ENCODE measurements at places on chromosomes 13 and 19.

DNA sequence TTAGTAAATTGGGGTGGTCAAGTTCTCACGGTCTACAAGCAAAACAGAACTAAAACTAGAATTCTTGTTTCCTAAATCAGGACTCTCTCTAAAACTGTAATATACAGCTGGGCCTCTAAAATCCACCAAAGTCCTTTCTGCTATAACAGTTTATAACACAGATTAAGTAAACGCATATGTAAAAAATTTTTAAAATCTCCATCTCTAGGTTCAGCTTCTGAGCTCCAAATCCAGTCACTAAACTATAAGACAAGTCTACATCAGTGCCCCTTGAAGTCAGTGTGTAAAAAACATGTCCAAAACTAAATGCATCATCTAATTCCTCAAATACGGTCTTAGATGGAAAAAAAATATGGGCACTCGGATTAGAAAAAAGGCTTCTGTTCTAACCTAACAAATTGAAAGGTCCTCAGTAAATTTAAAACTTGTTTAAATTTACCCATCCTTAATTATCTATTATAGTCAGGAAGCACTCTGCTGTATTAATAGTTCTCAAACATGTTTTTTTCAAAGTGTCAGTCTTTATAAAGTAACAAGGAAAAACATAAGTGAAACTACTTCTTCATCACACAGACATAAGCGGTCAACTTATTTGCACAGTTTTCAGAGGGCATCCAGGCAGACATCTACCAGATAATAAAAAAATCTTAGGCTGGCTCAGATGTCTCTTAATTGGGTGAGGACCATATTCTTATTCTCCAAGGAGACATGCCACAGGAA is 33.6 kb downstream of the ELF1 start:
- no peak for DNase-seq

- DNase-seq, result no peak
These were observed 11.4 kb upstream of the KRTDAP start for GRCh38 chr19:35501684-35502083.

GRCh38 chr13:88585861-88586260 is 914.7 kb downstream of the SLITRK5 start:
- no peak for DNase-seq

- no peak for DNase-seq
These were observed 2.8 kb downstream of the GRIN2D start for GRCh38 chr19:48396016-48396823.

- no peak for DNase-seq
These were observed 34.7 kb upstream of the ESD start for GRCh38 chr13:46831588-46832194.

DNA sequence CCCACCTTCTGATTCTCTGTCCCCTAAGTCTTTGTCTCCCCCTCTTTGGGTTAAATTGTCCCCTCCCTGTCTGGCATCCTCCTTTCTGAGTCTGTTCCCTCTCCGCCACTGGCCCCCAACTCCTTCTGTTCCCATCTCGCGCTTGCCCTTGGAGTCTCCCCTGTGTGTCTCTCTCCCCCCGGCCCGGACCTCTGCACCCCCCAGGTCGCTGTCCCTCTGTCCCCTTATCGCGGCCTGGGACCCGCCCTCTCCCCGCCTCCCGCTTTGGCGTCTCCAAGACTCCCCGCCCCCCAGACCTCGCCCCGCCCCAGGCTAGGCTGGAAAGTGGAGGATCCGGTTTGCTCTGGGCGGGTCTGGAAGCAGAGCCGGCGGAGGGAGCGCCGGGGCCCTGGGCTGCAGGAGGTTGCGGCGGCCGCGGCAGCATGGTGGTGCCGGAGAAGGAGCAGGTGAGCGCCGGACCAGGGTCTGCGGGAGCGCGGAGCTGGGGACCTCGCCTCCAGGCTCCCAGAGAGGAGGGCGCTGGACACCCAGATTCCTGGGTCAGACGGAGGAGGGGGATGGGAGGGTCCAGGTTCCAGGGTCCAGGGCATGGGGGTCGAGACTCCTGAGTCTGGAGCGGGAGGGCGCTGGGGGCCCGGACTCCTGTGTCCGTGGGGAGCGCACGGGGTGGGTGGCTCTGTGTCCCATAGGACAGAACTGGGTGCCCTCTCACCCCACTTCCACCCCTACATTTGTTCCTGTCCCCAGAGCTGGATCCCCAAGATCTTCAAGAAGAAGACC is at the start of gene TRPM4:
Gene TRPM4 (plus strand): TSS at position 348 of the 780 bp plus-strand sequence. CDS start 75 bp downstream, at position 423.
- DNase-seq, result no peak

- DNase-seq, result no peak
These were observed 332.2 kb downstream of the MYO16 start for GRCh38 chr13:108961542-108962125.

GRCh38 chr13:27391471-27391870 is 32.9 kb upstream of the GTF3A start:
- DNase-seq, result no peak

- no peak for DNase-seq
These were observed 74.7 kb downstream of the MZT1 start for GRCh38 chr13:72652681-72653080.

- no peak for DNase-seq
These were observed 7.0 kb upstream of the POMP start for GRCh38 chr13:28651810-28652401.

- DNase-seq, result no peak
These were observed 72.3 kb upstream of the POMP start for GRCh38 chr13:28586439-28587173.

DNA sequence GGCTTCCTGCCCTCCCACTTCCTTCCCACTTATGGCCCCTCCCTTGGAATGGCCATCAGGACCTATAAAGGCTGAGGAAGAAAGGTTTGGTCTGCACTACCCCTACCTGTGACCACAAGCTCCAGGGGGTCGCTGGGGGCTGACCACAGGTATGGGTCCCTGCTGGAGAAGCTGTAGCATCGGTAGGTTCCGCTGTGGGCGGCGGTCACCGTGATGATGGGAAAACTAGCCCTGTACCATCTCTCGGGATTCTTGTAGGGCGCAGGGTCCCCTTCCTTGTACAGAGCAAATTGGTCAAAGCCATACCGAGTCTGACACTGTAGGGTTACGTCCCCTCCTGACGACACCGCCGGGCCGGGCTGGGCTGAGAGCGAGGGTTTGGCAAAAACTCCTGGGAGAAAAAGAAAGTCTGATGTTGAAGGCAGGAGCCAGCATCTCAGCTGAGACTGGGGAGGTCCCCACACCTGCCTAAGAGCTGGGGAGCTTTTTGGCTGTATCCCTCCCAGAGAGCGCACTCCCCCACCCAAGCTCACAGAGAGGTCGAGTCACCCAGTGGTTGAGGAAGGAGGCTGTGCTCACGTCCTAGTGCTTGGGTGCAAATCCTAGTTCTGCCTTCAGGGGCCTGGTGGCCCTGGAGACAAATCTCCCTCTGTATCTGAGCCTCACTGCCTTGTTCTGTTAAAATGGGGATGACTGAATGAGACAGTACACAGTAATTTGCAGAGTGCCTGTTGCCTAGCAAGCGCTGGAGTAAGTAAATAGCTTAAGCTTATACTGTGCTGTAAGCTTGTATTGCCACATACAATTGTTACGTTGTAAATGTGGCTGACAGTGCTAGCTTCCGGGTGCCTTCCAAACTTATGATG is 10.4 kb downstream of the GP6 start:
- DNase-seq, result no peak

- DNase-seq, result no peak
These were observed 77.3 kb upstream of the SLAIN1 start for GRCh38 chr13:77620138-77620537.

DNA sequence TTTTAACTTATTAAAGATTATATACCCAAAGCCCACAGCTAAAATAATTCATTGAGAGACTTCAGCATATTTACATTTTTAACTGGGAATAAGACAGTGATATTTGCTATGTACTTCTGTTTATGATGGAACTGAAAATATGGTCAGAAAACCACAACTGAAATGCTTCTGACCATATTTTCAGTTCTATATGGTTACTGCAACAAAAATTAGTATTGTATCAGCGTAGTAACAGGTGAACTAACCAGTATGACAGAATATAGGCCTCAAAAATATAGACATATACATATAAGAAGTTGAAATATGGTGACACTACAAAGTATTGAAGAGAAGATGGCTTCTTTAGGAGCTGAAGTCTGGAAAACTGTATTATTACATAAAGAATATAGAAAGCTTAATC is 857.4 kb downstream of the OLFM4 start:
- no peak for DNase-seq

DNA sequence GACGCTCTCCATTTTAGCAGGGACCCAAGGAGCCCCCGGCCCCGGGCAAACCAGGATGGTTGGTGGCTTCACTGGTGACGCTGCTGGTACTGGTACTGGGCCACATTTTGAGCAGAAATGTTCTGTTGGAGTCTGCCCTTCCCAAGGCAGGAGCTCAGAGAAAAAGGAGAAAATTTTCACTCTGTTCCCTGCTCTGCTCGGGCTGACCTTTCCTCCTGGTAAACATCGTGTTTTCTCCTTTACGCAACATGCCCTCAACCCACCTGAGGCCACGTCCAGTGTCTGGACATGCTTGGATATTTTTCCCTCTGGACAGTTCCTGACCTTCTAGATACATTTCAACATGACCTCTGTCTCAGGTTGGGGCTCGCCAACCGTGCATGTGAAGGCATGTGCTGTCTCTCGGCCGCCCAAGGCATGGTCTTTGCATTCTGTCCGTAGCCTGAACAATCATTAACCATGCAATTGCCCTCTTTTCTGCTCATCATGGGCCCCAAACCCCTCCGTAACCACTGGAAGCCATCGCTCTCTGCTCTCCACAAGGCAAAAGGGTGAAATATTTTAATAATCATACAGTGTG is 115.2 kb upstream of the PEG3 start:
- DNase-seq, result no peak

- no peak for DNase-seq
These were observed 67.8 kb upstream of the SERTM1 start for GRCh38 chr13:36606060-36606459.

GRCh38 chr19:55585658-55586339 is 5.2 kb upstream of the ZNF579 start:
- peak; percentile 36 for DNase-seq

Data from activated naive CD4-positive, alpha-beta T cell (primary cell).